ENCODE measurements at places on chromosomes 16 and 17. TPM values are rescaled to one million over a fixed set of nuclear protein-coding genes. Genes with fewer than 3 reads are reported as not detected.

Gene PLA2G15
- total RNA-seq, result 17.2 TPM

Gene NEUROD2
- not detected for total RNA-seq

Gene PHF23
- total RNA-seq, result 47.5 TPM

Gene SEC14L5
- 0.28 TPM for total RNA-seq

Gene CCL16
- total RNA-seq, result not detected

Gene GNG13
- not detected for total RNA-seq

Gene PIK3R5
- total RNA-seq, result not detected

Gene ZG16
- not detected for total RNA-seq

Gene C16orf86
- total RNA-seq, result 6.0 TPM

Gene CA4
- 0.14 TPM for total RNA-seq

Gene ZNF764
- 2.1 TPM for total RNA-seq

Gene KRTAP9-8
- total RNA-seq, result not detected

Gene PRR35
- not detected for total RNA-seq

Gene TM4SF5
- total RNA-seq, result not detected
